ENCODE measurements at places on chromosomes 6 and 20.

DNA sequence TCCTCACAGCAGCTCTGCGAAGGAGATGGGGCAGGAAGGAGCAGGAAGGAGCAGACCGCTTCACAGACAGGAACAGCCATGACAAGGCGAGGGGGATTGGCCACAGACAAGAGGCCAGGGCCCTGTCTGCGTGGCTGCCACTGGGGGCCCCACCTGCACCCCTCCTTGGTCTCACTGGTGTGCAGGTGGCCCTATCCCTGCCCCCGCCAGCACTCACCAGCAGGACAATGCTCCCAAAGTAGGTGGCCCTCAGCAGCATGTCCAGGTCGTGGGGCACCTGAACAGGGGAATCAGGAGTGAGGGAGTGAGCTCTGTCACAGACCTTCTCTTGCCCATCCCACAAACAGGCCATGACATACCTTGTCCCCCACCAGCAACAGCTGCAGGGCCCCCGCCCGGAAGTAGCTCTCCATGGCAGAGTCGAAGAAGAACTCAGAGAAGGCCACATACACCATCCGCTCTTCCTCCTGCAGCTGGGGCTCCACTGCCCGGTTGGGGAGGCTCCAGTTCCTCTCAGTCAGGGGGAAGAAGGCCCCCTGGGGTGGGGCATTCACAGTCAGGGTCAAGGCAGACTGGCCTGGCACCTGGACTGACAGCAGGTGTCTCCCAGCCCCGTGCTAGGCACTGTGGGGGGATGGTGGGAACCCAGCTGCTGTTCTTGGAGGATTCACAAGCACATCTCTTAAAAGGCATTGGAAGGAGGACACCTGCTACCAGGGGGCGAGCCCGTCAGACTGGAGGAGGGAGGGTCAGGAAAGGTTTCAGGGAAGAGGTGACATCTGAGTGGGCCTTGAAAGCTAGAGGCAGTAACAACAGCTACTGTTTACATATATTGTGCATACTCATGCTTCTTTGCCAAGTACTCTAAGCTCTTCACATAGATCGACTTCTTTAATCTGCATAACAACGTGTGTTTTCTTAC, 7.1 kb downstream of the PLTP start:
- peak; percentile 31 for ATAC-seq

GRCh38 chr6:30760549-30760948, 16.2 kb upstream of the IER3 start:
- ATAC-seq, result no peak

DNA sequence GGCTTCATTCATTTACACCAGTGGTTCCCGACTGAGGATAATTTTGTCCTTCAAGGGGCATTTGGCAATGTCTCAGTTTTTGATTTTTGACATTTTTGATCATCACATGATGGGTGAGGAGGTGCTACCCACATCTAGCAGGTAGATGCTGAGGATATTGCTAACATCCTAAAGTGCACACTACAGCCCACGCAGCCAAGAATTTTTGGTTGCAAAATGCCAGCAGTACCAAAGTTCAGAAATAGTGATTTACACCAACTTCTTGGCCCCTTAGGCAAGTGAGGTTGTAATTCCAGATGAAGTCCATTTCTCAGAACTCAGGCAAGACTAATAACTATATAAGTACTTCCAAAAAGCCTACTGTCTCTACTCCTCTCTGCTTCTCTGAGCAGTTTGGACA, 80.1 kb upstream of the TSHZ2 start:
- no peak for ATAC-seq

- peak; percentile 71 for ATAC-seq
These were observed 27.5 kb upstream of the TBXT start for GRCh38 chr6:166194914-166195859.

- ATAC-seq, result peak; percentile 86
These were observed at the start of gene GNMT for GRCh38 chr6:42960243-42961019. TSS of gene GNMT (plus strand) at chr6:42960754. CDS start at chr6:42960768, 14 bp downstream.

GRCh38 chr6:39037082-39037508, 11.5 kb upstream of the GLP1R start:
- no peak for ATAC-seq

- ATAC-seq, result no peak
These were observed 12.3 kb downstream of the DYNLT2 start for GRCh38 chr6:169738976-169739529.

GRCh38 chr6:14280766-14281293, 163.3 kb downstream of the CD83 start:
- no peak for ATAC-seq

GRCh38 chr6:44233567-44234100, 10.2 kb downstream of the SLC29A1 start:
- ATAC-seq, result no peak

GRCh38 chr6:149306967-149307366, 10.5 kb upstream of the TAB2 start:
- ATAC-seq, result no peak

GRCh38 chr6:155717374-155717773, 261.7 kb upstream of the NOX3 start:
- ATAC-seq, result no peak

DNA sequence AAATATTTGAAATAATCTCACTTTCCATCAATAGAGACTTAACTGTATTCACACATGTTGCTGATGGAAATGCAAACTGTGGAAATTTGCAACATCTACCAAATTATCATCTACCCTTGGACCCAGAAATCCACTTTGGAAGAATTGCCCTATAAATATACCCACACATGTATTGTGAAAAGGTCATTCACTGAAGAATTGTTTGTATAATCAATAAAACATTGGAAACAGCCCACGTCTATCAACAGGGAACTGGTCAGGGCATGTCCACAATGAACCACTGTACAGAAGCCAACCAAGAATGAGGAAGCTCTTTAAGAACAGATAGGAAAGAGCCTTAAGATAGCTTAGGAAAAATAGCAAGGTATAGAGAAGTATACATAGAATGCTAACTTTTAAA, 36.2 kb downstream of the PXDC1 start:
- peak; percentile 41 for ATAC-seq

- no peak for ATAC-seq
These were observed 3.8 kb downstream of the PTPRT start for GRCh38 chr20:43185901-43186300.

- ATAC-seq, result no peak
These were observed 140.8 kb downstream of the ALDH8A1 start for GRCh38 chr6:134809130-134809529.

DNA sequence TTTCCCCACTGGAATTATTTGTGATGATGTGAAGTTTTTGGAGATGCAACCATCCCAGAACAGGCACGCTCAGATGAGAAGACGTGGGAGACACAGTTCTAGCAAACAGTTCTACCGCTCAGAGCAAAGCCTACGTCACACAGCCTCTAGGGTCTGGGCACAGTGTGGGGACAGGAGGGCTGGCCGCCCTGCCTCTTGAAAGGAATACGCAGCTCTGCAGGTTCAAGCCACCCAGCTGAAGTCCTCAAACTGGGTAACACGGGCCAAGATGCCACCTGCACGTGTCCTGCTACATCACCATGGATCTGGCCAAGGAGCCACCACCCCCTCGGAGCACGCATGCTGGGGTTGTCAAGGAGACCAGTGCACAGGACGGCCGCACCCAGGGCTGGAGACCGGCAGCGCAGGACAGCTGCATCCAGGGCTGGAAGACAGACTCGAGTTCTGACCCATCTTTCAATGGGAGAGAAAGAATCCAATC, 75.0 kb downstream of the NOL4L start:
- ATAC-seq, result peak; percentile 81

DNA sequence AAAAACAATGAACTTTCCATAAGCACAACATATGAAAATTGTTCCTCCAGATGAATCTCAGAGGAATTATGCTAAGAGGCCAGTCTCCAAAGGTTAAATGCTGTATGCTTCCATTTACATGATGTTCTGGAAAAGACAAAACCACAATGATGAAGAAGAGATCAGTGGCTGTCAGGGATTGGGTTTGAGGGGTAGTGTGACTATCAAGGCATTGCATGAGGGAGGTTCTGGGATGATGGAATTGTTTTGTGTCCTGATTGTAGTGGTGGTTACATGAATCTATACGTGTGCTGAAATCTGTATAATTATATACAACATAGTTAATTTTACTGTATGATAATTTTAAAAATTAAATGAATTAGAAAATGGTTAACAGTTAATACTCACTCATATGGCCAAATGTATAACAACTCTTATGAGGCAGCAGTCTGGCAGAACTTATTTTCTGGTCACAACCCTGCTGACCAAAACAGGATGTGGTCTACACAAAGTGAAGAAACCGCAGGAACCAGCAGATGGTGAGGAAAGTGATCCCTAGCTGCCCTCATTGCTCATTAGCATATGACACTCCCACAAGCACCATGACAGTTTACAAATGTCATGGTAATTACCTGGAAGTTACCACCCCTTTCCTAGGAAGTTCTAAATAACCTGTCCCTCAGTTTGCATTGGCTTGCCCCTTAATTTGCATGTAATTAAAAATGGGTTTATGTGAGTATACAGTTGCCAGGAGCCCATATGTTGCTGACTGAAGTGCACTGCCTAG, 31.9 kb downstream of the NSFL1C start:
- ATAC-seq, result no peak

DNA sequence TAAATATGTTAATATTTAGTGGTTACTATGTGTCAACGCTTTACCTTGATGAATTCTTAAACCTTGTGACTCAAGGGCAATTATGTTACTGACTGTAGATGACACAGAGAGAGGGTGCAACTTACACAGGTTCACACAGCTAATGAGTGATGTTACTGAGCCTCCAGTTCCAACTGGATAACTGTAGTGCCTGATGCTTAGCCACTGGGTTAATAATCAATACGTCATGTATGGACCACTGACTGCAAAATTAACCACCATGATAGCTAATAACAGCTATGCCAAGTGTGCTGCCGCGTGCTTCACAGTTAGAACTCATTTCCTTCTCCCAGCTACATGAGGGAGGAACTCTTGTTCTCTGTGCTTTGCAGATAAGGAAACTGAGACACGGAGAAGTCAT, 45.4 kb downstream of the SIRPA start:
- no peak for ATAC-seq

DNA sequence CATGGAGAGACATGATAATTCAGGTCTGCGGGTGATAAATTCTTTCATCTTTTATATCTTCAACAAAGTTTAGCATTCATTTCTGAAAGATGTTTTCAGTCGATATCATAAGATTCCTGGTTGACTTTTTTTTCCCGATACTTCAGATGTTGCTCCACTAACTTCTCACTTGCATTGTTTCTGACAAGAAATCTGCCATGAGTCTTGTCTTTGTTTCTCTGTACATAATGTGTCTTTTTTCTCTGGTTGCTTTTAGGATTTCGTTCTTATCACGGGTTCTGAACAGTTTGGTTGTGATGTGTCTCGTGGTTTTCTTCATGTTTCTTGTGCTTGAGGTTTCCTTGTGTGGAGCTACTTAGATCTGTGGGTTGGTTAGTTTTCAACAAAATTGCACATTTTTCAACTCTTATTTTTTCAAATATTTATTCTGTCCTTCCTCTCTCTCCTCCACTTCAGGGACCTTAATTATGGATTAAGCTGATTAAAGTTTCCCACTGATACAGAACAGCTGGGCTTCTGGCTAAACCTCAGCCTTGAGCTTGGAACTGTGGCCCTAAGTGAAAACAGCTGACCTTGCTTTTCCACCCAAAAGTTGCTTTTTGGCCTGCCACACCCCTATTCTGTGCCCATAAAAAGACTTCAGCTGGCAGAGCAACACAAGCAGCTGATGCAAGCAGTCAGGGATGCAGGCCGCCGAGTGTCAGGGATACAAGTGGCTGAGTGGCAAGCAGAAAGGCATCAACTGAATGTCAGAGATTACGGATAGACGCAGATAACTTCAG, 97.9 kb upstream of the SNX9 start:
- ATAC-seq, result no peak

- no peak for ATAC-seq
These were observed 8.8 kb upstream of the CNR1 start for GRCh38 chr6:88174906-88175305.

DNA sequence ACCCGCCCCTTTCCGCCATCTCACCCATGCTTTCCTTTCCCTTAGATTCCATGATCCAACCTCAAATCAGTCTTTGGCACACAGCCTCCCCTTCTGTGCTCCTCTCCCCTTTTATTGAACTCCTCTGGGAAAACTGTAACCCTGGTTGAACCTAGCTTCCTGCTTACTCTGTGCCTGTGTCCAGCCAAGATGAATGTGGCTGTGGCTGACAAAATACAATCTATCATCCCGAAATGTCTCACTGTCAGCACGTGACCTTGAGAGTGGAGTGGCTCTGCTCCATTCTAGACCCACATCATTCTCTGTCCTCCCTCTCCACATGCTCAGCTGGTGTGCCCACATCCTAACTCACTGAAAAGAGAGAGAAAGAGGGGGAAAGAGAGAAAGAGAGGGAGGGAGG, 11.0 kb downstream of the NCR2 start:
- no peak for ATAC-seq

- ATAC-seq, result no peak
These were observed 70.3 kb downstream of the HIVEP2 start for GRCh38 chr6:142874676-142875075.

DNA sequence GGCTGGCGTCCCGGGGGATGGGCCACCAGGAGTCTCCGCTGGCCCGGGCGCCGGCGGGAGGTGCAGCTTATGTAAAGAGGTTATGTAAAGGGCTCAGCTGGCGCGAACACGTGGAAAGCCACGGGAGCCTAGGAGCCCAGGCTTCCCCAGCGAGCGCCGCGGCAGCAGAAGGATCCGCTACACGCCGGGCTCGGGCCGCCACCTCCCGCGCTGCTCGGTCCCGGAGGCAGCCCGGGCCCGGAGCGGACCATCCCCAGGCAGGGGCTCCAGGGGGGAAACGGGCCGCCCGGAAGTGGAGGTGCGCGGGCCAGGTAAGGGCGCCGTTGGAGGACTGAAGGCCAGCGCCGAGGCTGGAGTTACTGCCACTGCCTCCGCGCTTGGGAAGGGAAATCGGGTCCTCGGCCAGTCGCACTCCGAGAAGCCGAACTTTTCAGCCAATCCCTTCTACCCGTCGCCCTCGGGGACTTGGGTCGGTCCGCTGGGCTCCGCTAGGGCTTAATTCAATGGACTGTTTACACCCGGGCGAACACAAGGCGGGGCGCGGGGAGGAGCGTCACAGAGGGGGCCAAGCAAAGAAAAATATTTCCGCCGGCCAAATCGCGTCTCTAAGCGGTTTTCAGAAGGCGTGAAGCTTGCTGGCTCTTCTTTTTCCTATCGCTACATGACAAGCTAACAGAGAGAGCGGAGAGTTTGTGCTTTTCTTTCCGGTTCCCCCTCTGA, 398 bp downstream of the STK35 start:
- peak; percentile 84 for ATAC-seq

DNA sequence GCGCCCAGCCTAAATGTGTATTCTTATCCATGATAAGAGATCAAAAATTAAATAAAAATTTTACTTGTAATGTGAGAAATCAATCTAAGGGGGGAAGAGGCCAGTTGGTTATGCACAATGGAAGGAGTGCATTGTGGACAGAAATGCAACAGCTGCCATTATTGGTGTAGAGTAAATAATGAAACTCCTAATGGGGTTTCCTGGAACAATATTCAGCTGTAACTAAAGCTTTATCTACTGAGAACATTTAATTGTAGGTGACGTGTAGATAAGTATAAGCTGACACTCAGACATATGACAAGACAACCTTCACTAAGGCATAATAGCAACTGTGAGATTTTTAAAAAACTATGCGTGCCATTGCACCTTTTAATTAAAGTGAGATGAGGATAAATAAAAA, 71.4 kb downstream of the CEP57L1 start:
- ATAC-seq, result no peak
